Left lung (tissue), 14 donors: ENCODE measurements at places on chromosomes 11 and 22.

DNA sequence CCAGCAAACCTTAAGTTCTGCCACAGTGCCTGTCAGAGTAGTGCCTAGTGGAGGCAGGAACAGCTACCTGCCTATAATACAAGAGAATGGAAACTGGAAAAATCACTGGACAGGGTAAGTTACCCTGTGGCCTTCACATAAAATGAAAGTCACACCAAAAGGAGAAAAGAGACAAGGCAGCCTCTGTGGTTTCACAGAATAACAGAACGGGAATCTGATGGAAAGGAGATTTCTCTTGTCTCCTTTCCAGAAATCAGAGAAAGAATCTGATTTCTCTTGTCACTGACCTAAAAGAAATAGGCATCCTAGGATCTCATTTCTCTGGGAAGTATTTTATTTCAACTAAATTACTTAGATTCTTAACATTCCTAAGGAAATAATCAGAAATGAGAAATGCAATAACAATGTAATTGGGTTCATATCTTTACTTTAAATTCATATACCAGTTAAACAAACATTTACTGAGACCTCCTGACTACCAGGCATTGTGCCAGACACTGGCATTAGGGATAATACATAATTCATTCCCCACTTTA, 41.6 kb downstream of the PRCP start:
- H3K27me3 ChIP-seq = no peaks in the 10 kb centered on the region
- no peak overlapping the region for H3K4me3 ChIP-seq
- no peaks in the 10 kb centered on the region for H3K36me3 ChIP-seq
- DNase-seq = no peak
- H3K27ac ChIP-seq = no peak overlapping the region
- H3K4me1 ChIP-seq = peaks cover 4% of the 10 kb centered on the region

DNA sequence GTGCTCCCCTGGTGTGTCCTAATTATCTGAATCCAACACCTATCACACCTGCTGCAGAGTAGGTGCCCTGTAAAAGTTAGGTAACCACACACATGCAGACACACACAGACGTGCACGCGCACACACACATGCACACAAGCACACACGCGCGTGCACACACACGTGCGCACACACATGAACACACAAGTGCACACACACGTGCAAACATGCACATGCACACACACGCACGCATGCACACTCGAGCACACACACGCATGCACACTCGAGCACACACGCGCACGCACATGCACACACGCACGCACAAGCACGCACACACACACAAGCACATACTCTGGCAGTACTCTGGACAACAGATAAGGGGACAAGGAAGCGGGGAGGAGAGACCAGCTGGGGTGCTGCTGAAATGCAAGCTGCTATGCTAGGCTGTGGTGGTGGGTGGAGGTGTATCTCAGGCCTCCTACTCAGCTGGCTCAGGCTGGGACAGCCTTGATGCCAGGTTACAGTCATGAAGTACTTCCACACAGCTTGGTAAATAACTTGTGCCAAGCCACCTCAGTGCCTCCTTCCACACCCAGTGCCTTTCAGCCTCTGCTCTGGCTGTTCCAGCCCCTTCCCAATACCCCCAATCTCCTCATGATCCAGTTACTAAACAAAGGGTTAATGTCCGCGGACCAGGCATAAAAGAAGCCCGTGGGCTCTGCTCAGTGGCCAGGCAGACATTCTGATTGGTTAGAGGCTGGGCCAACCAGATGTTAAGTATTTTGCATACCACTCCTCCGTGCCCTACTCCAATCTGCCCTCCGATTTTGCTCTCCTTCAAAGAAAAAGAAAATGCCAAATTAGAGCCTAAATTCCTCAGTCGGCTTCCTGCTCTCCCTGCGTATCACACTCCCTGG, 374.1 kb downstream of the TENM4 start:
- no peak overlapping the region for H3K27ac ChIP-seq
- H3K36me3 ChIP-seq = no peaks in the 10 kb centered on the region
- H3K27me3 ChIP-seq = no peaks in the 10 kb centered on the region
- DNase-seq = no peak

- no peaks in the 10 kb centered on the region for H3K36me3 ChIP-seq
- no peak for DNase-seq
- no peak overlapping the region for H3K4me3 ChIP-seq
- peaks cover 4% of the 10 kb centered on the region for H3K27me3 ChIP-seq
- H3K27ac ChIP-seq = peak overlapping the region; percentile 78
Measured at GRCh38 chr11:124898711-124899110, 1.0 kb upstream of the ROBO4 start.

DNA sequence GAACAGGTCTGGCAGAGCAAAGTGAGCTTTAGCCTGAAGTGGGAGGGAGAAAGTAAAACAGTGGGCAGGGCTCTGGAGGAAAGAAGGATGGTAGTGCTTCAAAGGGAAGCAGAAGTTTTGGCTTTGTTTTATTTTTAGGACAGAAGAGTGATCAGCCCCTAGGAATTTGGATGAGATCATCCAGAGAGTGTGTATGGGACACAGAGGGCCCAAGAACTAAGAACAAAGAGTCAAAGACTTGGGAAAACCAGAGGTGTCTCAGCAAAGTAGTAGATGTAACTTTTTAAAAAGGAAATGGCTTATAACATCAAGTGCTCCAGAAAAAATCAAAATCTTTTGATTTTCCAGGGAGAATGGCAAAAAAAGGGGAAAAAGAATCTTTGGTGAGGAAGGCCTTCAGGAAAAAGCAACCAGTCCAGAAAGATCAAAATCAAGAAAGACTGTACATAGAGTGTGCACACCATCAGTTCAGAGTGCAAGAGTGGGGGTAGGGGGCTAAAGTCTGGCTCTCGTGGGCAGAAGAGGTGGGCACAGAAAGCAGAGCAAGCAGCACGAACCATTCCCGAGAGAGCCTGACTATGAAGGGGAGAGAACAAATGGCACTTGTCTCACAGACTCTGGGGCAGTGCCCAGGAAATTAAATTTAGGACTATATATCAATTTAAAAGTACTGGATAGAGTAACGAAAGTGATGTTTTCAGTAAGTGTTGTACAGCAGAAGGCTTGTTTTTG, 30.0 kb downstream of the MAPK1 start:
- no peaks in the 10 kb centered on the region for H3K36me3 ChIP-seq
- DNase-seq = peak; percentile 42
- H3K4me3 ChIP-seq = no peak overlapping the region
- H3K4me1 ChIP-seq = peaks cover 21% of the 10 kb centered on the region
- peak overlapping the region; percentile 47 for H3K27ac ChIP-seq
- H3K27me3 ChIP-seq = no peaks in the 10 kb centered on the region
